GM13977 (cell line): ENCODE measurements at places on chromosomes 6 and 20.

DNA sequence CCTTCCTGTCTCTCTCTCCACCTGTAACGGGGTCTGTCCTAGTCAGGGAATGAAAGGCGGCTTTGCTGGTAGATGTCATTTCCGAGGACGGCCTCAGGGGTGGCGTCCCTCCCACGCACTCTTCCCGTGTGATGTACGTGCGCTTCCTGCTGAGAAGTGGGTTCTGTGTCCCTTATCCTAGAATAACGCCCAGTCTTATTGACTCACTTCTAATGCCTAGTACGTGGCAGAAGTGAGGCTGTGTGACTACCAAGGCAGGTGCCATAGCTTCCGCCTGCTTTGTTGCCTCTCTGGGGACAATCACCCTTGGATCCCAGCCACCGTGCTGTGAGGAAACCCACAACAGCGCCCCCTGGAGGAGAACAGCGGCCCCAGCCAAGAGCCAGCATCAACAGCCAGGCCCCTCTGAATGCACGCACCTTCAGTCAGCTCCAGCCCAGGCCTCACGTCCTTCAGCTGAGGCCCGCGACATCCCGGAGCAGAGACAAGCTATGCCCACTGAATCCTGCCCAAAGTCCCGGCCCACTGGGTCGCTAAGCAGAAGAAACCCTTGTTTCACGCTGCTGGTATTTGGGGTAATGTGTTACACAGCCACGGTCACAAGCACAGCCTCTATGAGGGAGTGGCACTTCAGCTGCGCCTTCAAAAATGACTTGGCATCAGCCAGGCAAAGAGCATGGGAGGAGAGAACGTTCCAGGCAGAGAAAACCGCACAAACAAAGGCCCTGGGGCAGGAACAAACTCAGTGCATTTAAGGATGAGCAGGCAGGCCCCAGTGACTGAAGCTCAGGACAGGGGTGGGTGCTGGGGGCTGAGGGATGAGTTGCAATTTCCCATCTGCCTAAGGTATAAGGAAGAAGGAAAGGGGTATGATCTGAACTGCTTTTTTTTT, 224.2 kb downstream of the NFATC2 start:
- no peak for DNase-seq

GRCh38 chr20:36113036-36113435, 41.5 kb upstream of the EPB41L1 start:
- no peak for DNase-seq

GRCh38 chr6:19964115-19964514, 126.9 kb downstream of the ID4 start:
- DNase-seq, result no peak

- DNase-seq, result no peak
These were observed 175.2 kb downstream of the ZDHHC14 start for GRCh38 chr6:157556144-157556645.

GRCh38 chr6:138734585-138734984, 39.0 kb upstream of the CCDC28A start:
- DNase-seq, result no peak

DNA sequence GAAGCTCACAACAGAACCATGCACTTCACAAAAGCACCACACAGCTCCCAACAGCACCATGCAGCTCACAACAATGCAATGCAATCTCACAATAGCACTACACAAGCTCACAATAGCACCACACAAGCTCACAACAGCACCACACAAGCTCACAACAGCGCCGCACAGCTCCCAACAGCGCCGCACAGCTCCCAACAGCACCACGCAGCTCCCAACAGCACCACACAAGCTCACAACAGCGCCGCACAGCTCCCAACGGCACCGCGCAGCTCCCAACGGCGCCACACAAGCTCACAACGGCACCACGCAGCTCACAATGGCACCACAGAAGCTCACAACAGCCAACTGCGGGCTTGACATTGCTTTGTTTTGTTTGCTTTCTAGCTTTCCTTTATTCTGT, 198.1 kb downstream of the DLL1 start:
- no peak for DNase-seq

DNA sequence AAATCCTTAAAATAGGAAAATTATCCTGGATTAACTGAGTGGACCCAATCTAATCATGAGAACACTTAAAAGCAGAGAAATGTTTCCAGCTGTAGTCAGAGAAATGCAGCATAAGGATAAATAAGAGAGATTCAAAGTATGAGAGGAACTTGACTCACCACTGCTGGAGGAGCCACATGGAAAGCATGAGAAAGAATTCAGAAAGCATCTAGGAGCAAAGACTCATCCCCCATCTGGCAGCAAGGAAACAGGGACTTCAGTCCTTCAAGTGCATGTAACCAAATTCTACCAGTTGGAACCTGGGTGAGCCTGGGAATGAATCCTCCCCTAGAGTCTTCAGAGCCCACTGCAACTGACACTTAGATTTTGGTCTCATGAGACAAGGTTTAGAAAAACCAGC, 33.7 kb downstream of the RNF146 start:
- DNase-seq, result no peak

GRCh38 chr20:24677626-24678315, 208.3 kb downstream of the SYNDIG1 start:
- no peak for DNase-seq

DNA sequence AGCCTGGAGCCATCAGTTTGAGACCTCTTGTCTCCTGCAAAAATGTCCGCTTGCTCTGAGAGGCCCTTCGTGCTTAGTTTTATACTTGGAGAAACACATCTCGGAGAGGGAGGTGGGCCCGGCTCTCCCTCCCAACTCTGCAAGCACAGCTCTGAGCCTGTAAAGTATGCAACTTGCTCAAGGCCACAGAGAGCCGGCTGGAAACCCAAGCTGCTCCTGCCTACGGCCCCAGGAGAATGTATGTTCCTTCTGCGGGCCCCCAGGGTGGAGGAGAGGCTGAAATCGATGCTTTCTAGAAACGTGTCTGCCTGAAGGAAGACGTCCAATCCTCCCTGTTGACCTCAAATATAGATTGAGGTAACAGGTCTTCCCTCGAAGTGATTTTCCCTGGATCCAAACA, 205.4 kb downstream of the PREX1 start:
- no peak for DNase-seq
